ENCODE measurements at places on chromosomes 3 and 15.

DNA sequence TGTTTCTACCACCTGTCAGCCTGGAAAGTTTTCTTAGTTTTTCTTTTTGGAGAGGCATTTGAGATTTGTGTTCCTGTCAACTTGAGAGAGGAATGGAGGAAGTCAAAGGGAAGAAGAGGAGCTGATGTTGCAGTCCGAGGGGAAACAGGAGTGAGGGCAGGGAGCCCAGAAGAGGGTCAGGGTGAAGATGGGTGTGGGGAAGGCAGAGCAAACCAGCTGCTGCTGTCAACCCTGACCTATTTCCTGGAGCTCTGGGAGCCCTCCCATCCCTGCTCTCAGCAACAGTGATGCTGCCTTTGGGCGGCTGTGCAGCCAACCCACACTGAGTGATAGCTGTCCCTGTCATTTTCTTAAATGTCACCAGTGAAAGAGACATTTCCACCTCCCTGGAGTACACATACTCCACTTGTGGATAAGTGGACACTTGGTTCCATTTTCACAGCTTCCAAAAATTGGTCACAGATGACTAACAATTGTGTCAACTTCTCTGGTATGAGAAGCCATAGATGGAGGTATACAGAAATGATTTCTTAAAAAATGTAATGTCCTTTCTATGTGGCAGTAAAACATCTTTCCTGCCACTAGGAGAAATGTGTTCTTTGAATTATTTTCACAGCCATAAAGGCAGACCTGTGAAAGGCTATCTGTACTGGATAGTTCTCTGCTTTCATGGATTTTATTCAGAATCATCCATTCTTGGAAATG is 556.3 kb upstream of the TBL1XR1 start:
- DNase-seq, result no peak

DNA sequence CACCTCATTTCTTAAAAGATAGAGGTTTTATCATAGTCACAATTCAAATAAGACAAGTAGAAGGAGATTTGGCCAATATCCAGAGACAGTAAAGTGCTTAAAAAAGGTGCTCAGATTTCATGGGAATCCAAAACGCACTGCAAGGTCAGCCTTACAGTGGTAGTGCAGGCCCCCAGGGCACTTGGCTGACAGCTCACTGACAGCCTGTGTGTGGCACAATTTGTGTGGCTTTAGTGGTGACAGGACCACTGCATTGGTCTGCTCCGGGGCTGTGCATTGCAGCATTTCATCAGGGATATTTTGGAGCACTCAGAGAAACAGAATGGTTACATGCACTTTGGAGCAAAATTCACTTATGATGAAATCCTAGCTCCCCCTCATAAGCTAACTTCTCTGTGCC is 544.3 kb downstream of the NTRK3 start:
- no peak for DNase-seq

DNA sequence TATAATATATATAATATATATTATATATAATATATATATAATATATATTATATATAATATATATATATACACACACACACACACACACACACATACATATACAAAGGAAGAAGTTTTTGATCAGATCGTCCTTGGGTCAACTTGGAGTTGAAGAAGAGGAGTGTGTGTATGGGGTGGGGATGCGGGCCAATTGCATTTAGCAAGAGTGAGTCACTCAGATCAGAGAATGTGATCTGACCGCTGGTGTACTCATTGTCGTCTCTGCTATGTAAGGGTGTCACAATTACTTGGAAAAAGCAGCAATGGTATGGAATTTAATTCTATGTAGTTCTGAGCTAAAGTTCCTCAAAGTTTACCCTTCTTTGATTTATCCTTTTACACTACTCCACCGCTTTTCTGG is 4.6 kb upstream of the VGLL3 start:
- no peak for DNase-seq

DNA sequence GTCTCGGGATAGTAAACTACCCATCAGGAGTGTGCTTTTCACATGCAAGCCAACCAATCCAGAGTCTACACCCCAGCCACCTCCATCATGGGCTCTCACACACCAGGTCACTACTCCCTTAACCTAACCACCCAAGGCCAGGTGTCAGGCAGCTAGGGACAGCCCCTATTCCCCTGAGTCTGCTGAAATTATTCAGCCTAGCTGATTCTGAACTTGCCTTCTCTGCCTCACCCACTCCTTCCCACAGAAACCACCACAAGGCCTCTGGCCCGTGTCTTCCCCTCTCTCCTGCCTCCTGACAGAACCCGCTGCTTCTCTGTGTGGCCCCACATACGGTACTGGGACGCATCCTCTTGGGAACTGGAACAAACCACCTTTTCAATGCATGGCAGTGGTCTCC is 82.1 kb downstream of the PCSK6 start:
- no peak for DNase-seq

GRCh38 chr15:87401973-87402372 is 854.6 kb downstream of the NTRK3 start:
- DNase-seq, result no peak

DNA sequence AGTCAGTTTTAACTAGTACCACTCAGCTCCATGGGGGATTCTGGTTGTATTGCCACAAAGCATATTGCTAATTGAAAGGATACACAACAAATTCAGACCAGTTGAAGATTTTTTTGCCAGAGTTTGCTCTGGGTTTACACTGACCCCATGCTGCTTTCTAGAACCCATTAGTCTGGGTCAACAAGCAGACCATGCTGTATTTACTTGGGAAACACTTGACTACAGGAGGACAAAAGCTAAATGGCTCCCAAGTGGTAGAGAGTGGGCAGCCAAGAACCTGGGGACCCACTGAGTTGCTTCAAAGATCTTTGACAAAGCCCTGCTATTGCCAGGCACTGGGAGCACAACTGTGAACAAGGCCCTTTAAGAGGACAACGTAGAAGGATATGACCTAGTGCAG is 86.8 kb upstream of the PSMD6 start:
- no peak for DNase-seq

DNA sequence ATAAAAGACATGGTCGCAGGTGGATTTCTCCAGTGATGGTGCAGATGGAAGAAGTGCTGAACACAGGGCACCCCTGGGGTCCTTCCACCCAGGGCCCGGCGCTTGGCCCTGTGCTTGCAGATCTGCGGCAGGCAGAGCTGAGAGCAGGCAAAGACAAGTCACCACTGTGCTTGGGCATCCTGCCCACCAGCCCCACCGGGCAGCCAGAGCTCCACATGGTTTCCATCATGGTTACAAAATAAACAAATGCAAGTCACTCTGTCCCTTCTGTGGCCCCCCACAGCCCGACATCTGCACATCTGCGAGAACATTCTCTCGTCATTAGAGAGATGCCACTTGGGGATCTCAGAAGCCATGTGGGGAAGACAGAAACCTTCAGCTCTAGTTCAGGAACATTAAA is 37.6 kb upstream of the SFMBT1 start:
- no peak for DNase-seq

DNA sequence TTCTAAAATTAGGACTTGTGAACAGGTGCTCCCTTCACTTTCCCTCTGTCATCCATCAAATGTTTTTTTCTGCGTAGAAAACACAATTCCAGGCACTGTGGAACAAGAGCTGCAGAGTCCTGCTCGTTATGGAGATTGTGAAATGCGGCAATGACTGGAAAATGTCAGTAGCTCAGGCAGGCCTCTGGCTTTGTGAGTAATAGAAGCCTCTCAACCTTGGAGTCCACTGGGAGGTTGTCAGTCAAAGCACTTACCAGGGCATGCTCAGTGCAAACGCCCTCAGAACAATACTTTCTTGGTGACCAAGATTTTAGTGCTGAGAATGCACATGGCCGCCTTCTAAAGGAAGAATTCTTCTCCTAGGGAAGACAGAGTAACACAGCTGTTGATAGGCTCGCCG is 26.7 kb upstream of the MED12L start:
- DNase-seq, result no peak

GRCh38 chr3:148591525-148591924 is 106.2 kb upstream of the AGTR1 start:
- DNase-seq, result no peak

DNA sequence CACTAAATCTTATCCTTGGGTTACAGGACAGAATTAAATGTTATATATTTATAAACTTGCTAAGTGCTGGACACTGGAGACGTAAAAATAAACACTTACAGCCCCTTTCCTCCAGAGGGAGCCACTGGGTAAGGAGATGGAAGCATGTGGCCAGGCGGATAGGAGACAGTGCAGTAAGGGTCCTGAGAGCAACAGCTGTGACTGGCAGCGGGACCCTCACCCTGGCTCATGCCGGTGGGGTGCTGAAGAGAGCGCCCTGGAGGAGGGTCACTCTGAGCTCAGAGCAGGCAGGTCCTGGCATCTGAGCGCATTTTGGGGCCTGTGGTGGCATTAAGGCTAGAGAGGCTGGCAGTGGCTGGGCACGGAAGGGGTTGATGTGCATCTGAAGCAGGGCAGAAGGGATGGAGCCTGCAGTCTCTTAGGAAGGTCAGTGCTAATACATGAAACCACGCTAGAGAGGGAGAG is 16.0 kb downstream of the SEC61A1 start:
- no peak for DNase-seq

GRCh38 chr15:84921121-84921520 is 36.7 kb downstream of the SLC28A1 start:
- DNase-seq, result no peak

DNA sequence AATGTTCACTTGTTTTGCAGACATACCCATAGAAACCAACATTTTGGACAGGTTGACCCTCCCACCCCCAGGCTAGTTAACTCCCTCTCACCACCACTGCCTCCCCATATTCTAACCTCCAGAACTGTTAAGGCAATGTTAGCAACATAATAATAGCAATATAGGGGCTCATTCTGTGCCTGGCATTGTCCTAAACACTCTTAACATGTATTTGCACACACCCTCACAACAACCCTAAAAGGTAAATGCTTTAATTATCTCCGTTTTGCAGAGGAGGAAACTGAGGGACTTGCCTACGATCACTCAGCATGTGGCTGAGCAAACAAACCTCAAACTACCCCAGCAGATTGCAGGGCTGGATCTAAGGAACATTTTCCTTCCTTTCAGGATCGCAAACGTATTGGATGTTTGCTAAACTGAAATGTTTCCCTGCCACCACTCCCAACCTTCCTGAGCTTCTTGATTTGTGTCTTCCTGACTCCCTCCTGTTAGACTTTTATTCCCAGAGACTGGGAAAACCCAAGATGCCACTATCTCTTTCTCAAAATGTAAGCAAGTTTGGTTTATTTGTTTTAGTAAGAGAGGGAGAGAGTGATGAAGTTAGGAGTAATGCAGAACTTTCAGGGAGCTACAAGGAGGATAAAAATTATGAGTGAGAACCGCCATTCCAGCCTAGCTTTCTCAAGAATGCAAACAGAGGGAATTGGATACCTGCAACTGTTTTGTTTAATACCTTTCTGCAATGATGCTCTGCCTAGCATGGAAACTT is 1.3 kb downstream of the SCG5 start:
- no peak for DNase-seq

- no peak for DNase-seq
Measured at GRCh38 chr3:47664519-47664918, 85.9 kb upstream of the CSPG5 start.

DNA sequence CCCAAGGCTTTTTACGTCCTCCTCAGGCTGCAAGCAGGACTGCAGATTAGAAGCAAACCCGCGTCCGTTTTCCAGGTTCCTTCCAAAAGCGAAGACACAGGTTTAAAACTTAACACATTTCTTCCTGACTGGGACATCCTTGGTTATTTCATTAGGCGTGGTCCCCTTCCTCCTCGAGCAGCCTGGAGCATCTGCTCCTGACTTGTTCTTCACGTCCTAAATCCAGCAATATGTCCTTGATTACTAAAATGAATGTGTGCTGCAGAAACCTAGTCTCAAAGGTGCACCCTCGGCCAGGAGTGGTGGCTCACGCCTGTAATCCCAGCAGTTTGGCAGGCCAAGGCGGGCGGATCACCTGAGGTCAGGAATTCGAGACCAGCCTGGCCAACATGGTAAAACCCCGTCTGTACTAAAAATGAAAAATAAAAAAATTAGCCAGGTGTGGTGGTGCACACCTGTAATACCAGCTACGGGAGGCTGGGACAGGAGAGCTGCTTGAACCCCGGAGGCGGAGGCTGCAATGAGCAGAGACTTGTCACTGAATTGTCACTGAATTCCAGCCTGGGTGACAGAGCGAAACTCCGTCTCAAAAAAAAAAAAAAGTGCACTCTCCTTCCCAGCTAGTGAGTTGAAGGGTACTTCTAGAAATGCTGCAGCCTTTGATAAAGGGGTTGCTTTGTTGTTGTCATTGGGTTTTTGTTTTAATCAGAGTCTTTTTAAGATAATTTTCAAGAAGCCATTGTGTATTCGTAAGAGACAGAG is 842 bp upstream of the LRIG1 start:
- no peak for DNase-seq

DNA sequence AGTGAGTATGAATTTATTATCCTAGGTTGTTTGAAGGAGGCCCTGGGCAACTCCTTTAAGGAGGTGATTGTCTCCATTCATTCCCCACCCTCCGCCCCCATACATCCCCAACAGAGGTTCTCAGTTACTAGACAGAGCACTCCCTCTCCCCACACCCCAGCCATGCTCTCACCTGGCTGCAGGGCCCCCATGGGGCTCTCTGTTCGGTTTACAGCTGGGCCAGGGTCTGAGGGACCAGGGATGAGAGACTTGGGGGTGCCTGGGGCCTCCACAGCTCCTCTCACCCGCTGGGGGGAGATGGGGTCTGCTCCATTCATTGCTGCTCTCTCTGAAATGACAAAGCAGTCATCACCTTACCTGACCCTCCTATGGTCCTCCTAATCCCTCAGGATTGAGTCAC is 3.6 kb downstream of the PRRT3 start:
- no peak for DNase-seq

GRCh38 chr3:149388531-149389417 is 11.3 kb upstream of the TM4SF1 start:
- DNase-seq, result no peak

GRCh38 chr3:111662907-111663306 is 67.8 kb upstream of the ZBED2 start:
- no peak for DNase-seq

GRCh38 chr15:81485806-81486205 is 111.8 kb upstream of the TMC3 start:
- DNase-seq, result no peak

GRCh38 chr15:93173369-93173768 is 84.4 kb upstream of the RGMA start:
- DNase-seq, result no peak

- DNase-seq, result no peak
Measured at GRCh38 chr3:195071011-195071728, 199.8 kb downstream of the XXYLT1 start.

DNA sequence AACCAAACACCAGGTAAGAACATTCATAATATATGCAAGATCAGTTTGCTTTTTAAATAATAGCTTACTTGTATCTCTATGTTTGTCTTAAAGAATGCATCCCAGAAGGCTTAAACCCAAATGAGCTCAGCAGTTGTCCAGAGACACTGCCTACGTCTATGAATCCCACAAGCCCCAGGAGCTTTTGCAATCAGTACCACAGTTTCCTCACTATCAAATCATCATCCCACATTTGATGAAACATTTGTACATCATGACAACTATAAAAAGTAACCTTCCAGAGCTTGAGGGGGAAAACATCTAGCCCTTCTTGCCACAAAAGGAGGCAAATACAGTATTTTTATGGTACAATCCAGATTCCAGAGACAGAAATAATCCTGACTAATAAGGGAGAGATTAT is 63.7 kb downstream of the ATP8B4 start:
- no peak for DNase-seq

- no peak for DNase-seq
Measured at GRCh38 chr3:65314269-65314668, 626.5 kb upstream of the ADAMTS9 start.

- DNase-seq, result no peak
Measured at GRCh38 chr3:197793247-197793646, 2.2 kb downstream of the LRCH3 start.
